EH (cell line): ENCODE measurements at places on chromosomes 4 and X.

- peak; percentile 90 for DNase-seq
Measured at GRCh38 chr4:52959541-52959940, 97.4 kb downstream of the RASL11B start.

- DNase-seq = no peak
Measured at GRCh38 chr4:139472852-139473251, 18.9 kb downstream of the RAB33B start.

DNA sequence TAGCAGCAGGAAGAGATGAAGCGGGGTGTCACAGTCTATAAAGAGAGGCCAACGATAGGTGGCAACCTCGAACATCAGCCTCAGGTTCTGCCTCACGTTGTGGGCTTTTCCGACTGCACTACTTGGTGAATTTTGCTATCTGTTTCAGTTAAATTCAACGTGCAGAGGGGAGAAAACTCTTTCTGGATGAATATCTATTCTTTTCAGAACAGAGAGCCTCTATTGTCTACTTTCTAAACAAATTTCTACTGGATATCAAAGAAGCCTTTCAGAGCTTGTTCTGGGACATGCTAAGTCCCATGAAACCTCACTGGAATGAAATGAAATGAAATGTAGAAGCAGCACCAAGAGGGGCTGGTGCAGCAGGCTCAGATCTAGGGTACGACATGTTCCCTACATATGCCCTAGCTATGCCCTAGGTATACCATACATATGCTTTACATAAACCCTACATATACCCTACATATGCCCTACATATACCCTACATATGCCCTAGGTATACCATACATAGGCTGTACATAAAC, 116.5 kb upstream of the TRIM2 start:
- DNase-seq = no peak

GRCh38 chr4:180827232-180828009, 1415.8 kb upstream of the TENM3 start:
- DNase-seq = peak; percentile 41
